ENCODE measurements at places on chromosomes 13 and 19. TPM values are rescaled to one million over a fixed set of nuclear protein-coding genes. Genes with fewer than 3 reads are reported as not detected.

FPR3 gene
- total RNA-seq = not detected

ADAT3 gene
- 0.22 TPM for total RNA-seq

IZUMO2 gene
- not detected for total RNA-seq

IRGC gene
- total RNA-seq = not detected

ZNF610 gene
- total RNA-seq = 2.8 TPM

THSD8 gene
- total RNA-seq = not detected

RFX1 gene
- total RNA-seq = 2.5 TPM

LYPD5 gene
- 0.76 TPM for total RNA-seq

MED25 gene
- 24.2 TPM for total RNA-seq

CEACAM7 gene
- not detected for total RNA-seq

SOHLH2 gene
- total RNA-seq = not detected

KCNC3 gene
- under 0.01 TPM for total RNA-seq

ERCC5 gene
- total RNA-seq = 103 TPM

OLFM4 gene
- not detected for total RNA-seq

GRCh38 chr13:104895521-104895920, 1639.9 kb downstream of the EFNB2 start:
- H3K4me1 ChIP-seq = no peaks in the 10 kb centered on the region
- DNase-seq = no peak
- no peaks in the 10 kb centered on the region for H3K36me3 ChIP-seq
- H3K4me3 ChIP-seq = no peak overlapping the region
- H3K27me3 ChIP-seq = no peaks in the 10 kb centered on the region
- H3K27ac ChIP-seq = no peak overlapping the region

GRCh38 chr19:41753159-41753558, 2.2 kb upstream of the CEACAM6 start:
- DNase-seq = peak; percentile 52
- peaks cover 15% of the 10 kb centered on the region for H3K27me3 ChIP-seq
- no peak overlapping the region for H3K4me3 ChIP-seq
- H3K4me1 ChIP-seq = no peaks in the 10 kb centered on the region
- H3K27ac ChIP-seq = no peak overlapping the region
- H3K36me3 ChIP-seq = no peaks in the 10 kb centered on the region

GRCh38 chr13:79782541-79783205, 301.7 kb downstream of the NDFIP2 start:
- H3K4me1 ChIP-seq = peaks cover 32% of the 10 kb centered on the region
- no peak overlapping the region for H3K27ac ChIP-seq
- H3K27me3 ChIP-seq = no peaks in the 10 kb centered on the region

GRCh38 chr13:102944821-102945220, 99.0 kb downstream of the ERCC5 start:
- DNase-seq = no peak
- no peaks in the 10 kb centered on the region for H3K36me3 ChIP-seq
- 0 out of 2 replicates have a peak, but pooled peaks cover 3% of the 10 kb centered on the region for H3K27me3 ChIP-seq
- H3K27ac ChIP-seq = no peak overlapping the region
- no peaks in the 10 kb centered on the region for H3K4me1 ChIP-seq

GRCh38 chr19:4386041-4386782, 14.1 kb downstream of the SH3GL1 start:
- H3K27me3 ChIP-seq = no peaks in the 10 kb centered on the region
- peak; percentile 53 for DNase-seq
- H3K36me3 ChIP-seq = no peaks in the 10 kb centered on the region
- no peak overlapping the region for H3K4me3 ChIP-seq

GRCh38 chr19:51469162-51469561, 9.2 kb upstream of the CEACAM18 start:
- no peaks in the 10 kb centered on the region for H3K36me3 ChIP-seq
- no peak for DNase-seq
- H3K4me1 ChIP-seq = 0 out of 2 replicates have a peak, but pooled peaks cover 4% of the 10 kb centered on the region
- H3K4me3 ChIP-seq = no peak overlapping the region

GRCh38 chr13:78596399-78596735, 7.0 kb downstream of the POU4F1 start:
- H3K27me3 ChIP-seq = peaks cover 97% of the 10 kb centered on the region
- no peak overlapping the region for H3K4me3 ChIP-seq
- no peak for DNase-seq
- no peaks in the 10 kb centered on the region for H3K36me3 ChIP-seq

GRCh38 chr19:16185768-16186123, 536 bp downstream of the FAM32A start:
- H3K27me3 ChIP-seq = no peaks in the 10 kb centered on the region
- peaks cover 10% of the 10 kb centered on the region for H3K36me3 ChIP-seq
- peak overlapping the region; percentile 86 for H3K4me3 ChIP-seq
- H3K27ac ChIP-seq = peak overlapping the region; percentile 58

DNA sequence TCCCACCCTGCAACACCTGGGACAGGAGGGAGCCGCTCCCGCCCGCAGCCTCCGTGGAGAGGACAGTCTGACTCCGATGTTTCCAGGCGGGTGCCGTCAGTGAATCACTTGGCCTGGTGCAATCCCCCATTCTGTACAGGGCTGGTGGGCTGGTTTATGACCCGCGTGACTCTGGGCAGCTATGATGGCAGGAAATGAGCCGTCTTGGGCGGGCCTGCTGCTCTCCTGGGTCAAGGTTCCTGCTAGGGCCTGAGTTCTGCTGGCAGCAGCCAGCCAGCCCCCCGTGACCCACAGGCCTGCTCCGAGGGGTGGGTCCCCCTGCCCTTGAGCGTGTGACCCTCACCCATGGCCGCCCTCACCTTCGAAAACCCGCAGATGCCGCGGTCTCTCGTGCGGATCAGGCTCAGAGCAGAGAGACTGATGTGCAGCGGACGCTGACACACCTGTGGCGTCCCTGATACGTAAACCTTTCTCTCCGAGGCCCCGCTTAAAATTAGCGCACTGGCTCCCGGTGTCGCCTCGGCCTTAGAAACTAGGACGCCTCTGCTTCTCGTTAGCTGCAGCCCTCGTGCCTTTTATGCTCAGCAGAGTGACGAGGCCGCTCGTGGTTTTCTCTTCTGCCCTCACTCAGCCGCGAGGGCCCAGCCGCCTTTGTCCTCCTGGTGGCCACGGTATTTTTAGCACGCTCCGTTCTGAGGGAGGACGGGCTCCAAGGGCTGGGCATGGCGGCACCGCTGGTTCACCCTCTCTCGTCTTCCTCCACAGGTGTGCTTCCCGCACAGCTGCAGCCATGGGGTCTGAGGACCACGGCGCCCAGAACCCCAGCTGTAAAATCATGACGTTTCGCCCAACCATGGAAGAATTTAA, 63.4 kb downstream of the KDM4B start:
- H3K4me3 ChIP-seq = no peak overlapping the region
- no peaks in the 10 kb centered on the region for H3K36me3 ChIP-seq
- no peak overlapping the region for H3K27ac ChIP-seq
- H3K27me3 ChIP-seq = no peaks in the 10 kb centered on the region
- H3K4me1 ChIP-seq = peaks cover 19% of the 10 kb centered on the region

DNA sequence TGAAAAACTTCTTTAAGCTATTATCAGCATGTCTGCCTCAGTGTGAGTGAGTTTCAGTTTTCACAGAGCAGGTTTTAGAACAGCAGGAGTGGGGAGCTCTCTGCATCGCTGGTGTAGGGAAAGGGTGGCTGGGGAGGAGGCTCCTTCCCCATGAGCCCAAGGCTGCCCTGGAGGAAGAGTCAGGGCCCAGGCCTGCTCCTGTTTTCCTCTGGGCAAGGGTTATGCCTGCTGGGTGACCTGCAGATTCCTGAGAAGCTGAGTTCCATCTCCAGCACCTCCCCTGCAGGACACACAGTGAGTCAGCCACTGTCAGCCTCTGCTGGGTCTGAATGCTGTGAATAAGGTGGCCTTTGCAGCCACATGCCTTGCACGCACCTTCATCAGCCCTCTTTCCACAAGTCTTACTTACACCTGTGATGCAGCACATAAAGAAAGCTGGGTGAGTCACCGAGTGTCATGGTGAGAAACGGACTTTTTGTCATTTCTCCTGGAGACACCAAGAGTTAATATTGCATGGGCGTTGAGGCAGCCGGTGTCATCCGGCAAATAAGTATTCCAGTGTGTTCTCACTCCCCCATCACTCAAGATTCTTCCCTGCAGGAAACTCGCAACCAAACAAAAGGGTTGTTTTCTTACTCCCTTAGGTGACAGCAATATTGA, 186.4 kb upstream of the KL start:
- H3K27me3 ChIP-seq = no peaks in the 10 kb centered on the region
- peaks cover 24% of the 10 kb centered on the region for H3K4me1 ChIP-seq
- H3K27ac ChIP-seq = no peak overlapping the region
- H3K4me3 ChIP-seq = no peak overlapping the region
- peak; percentile 74 for DNase-seq

DNA sequence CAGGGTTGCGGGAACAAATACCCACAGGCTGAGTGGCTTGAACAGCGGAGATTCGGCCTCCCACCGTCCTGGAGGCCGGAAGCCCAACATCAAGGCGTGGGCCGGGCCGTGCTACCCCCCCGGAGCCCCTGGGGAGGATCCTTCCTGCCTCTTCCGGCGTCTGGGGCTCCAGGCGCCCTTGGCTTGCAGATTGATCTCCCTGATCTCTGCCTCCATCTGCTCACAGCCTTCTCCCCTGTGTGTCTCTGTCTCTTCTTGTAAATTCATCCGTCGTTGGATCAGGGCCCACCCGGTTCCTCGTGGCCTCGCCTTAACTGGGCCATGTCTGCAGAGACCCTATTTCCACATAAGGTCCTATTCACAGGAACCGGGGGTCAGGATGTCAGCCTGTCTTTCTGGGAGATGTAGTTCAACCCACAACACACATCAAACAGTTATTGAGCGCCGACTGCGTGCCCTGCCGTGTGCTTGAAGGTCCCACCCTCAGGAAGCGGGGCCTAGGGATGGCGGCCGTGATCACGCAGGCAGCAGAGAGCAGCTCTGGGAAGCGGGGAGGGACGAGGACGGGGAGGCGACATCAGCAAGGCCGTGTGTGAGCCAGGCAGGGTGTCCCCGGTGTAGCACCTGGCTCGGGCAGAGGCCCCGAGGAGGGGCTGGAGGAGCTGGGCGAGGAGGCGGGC, 21.3 kb downstream of the HCN2 start:
- no peaks in the 10 kb centered on the region for H3K36me3 ChIP-seq
- H3K4me1 ChIP-seq = peaks cover 15% of the 10 kb centered on the region
- peak; percentile 81 for DNase-seq

- no peak for DNase-seq
- H3K4me3 ChIP-seq = no peak overlapping the region
- no peaks in the 10 kb centered on the region for H3K27me3 ChIP-seq
- H3K36me3 ChIP-seq = peaks cover 54% of the 10 kb centered on the region
- no peaks in the 10 kb centered on the region for H3K4me1 ChIP-seq
- H3K27ac ChIP-seq = no peak overlapping the region
These were observed 19.3 kb downstream of the ZNF613 start for GRCh38 chr19:51946602-51947001.

GRCh38 chr19:7602240-7602934, 6.7 kb downstream of the CAMSAP3 start:
- H3K27me3 ChIP-seq = peaks cover 6% of the 10 kb centered on the region
- H3K4me1 ChIP-seq = no peaks in the 10 kb centered on the region
- H3K27ac ChIP-seq = no peak overlapping the region
- H3K36me3 ChIP-seq = no peaks in the 10 kb centered on the region
- H3K4me3 ChIP-seq = no peak overlapping the region

DNA sequence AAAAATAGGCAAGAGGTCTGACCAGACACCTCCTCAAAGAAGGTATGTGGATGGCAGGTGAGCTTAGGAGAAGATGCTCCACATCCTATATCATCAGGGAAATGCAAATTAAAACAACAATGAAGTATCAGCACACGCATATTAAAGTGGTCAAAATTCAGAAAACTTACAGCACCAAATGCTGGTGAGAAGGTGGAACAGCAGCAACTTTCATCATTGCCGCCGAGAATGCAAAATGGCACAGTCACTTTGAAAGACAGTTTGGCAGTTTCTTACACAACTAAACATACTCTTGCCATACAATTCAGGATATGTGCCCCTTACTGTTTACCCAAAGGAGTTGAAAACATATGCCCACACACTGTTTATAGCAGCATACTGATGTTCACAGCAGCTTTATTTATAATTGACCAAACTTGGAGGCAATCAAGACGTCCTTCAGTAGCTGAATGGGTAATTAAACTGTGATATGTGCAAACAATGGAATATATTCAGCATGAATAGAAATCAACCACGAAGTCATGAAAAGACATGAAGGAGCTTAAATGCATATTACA, 22.5 kb downstream of the OR10H4 start:
- no peak overlapping the region for H3K4me3 ChIP-seq
- DNase-seq = no peak
- H3K27me3 ChIP-seq = no peaks in the 10 kb centered on the region
- no peaks in the 10 kb centered on the region for H3K4me1 ChIP-seq
- H3K36me3 ChIP-seq = no peaks in the 10 kb centered on the region

GRCh38 chr19:50510121-50510670, 795 bp downstream of the JOSD2 start:
- no peaks in the 10 kb centered on the region for H3K27me3 ChIP-seq
- H3K4me1 ChIP-seq = no peaks in the 10 kb centered on the region
- peak overlapping the region; percentile 86 for H3K4me3 ChIP-seq
- no peak overlapping the region for H3K27ac ChIP-seq

DNA sequence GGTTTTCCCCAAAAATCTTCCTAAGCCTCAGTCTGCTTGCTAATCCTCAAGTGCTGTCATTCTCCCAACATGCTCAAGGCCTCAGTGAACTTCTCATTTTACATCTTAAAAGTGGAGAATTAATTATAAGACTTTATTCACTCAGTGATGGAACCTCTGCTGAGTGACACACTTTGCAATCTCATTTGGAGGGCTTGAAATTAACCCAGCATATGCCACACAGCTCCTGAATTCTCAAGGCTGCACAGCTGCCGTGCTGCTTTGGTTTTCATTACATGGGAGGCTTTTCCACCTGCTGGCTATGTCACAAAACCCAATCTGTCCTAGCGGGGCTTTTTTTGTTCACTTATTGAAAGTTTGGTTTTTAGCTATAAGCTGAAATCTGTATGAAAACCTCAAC, 28.3 kb upstream of the SERPINE3 start:
- no peak for DNase-seq
- 0 out of 2 replicates have a peak, but pooled peaks cover 15% of the 10 kb centered on the region for H3K27me3 ChIP-seq
- H3K4me1 ChIP-seq = peaks cover 8% of the 10 kb centered on the region
- H3K27ac ChIP-seq = no peak overlapping the region
- no peaks in the 10 kb centered on the region for H3K36me3 ChIP-seq

DNA sequence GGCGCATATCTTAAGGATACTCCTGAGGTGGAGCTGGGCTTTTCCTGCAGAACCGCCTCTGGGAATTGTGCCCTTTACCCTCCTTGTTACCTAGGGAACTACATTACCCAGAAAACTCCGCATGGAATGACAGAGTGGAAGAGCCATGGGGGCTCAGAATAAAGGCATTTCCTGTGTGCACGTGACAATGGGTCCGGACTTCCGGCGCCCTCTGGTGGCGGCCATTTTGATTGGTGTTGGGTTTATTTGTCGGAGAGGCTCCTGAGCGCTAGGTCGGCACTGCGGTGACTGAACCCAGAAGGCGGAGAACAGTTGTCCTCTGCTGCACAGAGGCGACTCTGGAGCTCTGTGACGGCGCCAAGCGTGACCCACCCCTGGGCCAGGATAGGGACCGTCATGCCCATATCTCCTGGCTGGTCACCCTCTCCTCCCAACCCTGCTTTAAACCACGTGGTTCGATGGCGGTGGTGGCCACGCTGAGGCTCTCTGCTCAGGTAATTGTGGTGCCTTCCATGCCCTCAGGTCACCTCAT, at the start of gene ZNF587B:
ZNF587B (plus strand) TSS at position 229 of the 532 bp plus-strand sequence; CDS start at position 459, 230 bp downstream.
- H3K4me3 ChIP-seq = peak within 1 kb of the TSS; percentile 64
- H3K27ac ChIP-seq = peak within 1 kb of the TSS; percentile 31

GRCh38 chr13:80237646-80238045, 103.3 kb downstream of the SPRY2 start:
- H3K27ac ChIP-seq = no peak overlapping the region
- H3K4me1 ChIP-seq = no peaks in the 10 kb centered on the region
- peak; percentile 60 for DNase-seq
- H3K36me3 ChIP-seq = no peaks in the 10 kb centered on the region
